ENCODE measurements at places on chromosomes 4 and X.

DNA sequence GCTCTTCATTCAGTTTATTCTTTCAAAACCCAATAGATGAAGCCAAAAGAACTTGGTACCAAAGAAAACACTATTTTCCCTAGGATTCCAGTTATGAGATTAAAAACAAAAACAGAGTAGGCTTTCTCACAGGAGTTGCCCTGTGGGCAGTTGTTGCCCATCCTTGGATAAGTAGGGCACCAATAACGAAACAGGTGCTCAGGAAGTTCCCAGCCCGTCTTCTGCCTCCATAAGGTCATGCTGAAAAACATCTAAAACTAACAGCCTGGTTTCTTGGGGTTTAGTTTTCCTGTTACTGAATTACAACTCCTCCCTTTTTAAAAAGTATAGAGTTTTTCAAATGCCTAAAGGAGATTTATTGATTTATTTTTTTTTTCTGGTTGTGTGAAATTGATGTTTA lies 14.7 kb downstream of the TSPAN5 start:
- no peak for DNase-seq

GRCh38 chrX:107599450-107599861 lies 28.9 kb upstream of the PRPS1 start:
- no peak for DNase-seq

- no peak for DNase-seq
Measured at GRCh38 chr4:24321131-24321530, 263.2 kb downstream of the DHX15 start.

DNA sequence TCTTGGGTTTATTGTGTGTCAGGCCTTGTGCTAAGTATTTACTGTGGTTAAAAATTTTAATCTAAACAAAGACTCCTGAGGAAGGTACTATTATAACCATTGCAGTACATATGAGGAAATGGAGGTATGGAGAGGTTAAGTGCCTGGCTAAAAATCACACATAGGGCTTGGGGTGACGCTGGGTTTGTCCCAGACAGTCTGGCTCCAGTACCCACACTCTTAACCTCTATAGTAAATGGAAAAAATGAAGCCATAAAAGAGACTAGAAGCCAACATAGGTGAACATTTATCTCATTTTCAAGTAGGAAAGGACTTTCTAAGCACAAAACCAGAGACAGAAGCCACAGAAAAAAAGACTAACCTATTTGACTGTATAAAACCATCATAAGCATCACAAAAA lies 1.9 kb downstream of the FOXP3 start:
- DNase-seq: no peak

GRCh38 chr4:33349376-33349775 lies 2629.2 kb downstream of the PCDH7 start:
- DNase-seq: no peak

DNA sequence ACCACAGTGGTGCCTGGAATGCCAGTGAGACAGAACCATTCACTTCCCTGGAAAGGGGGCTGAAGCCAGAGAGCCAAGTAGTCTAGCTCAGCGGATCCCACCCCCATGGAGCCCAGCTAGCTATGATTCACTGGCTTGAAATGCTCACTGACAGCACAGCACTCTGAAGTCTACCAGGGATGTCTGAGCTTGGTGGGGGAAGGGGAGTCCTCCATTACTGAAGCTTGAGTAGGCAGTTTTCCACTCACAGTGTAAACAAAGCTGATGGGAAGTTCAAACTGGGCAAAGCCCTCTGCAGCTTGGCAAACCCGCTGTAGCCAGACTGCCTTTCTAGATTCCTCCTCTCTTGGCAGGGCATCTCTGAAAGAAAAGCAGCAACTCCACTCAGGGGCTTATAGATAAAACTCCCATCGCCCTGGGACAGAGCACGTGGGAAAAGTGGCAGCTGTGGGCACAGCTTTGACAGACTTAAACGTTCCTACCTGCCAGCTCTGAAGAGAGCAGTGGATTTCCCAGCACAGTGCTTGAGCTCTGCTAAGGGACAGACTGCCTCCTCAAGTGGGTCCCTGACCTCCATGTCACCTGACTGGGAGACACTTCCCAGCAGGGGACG lies 32.0 kb downstream of the NAP1L2 start:
- DNase-seq: no peak

DNA sequence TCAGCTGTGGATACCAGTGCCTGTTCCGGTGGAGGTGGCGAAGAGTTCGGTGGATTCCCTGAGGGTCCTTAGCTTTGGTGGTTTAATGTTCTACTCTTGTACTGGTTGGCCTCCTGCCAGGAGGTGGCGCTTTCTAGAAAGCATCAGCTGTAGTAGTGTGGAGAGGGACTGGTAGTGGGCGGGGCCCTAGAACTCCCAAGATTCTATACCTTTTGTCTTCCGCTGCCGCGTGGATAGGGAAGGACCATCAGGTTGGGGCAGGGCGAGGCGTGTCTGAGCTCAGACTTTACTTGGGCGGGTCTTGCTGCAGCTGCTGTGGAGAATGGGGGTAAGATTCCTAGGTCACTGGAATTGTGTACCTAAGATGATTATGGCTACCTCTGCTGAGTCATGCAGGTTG lies 390.3 kb downstream of the FAM47A start:
- DNase-seq: no peak

DNA sequence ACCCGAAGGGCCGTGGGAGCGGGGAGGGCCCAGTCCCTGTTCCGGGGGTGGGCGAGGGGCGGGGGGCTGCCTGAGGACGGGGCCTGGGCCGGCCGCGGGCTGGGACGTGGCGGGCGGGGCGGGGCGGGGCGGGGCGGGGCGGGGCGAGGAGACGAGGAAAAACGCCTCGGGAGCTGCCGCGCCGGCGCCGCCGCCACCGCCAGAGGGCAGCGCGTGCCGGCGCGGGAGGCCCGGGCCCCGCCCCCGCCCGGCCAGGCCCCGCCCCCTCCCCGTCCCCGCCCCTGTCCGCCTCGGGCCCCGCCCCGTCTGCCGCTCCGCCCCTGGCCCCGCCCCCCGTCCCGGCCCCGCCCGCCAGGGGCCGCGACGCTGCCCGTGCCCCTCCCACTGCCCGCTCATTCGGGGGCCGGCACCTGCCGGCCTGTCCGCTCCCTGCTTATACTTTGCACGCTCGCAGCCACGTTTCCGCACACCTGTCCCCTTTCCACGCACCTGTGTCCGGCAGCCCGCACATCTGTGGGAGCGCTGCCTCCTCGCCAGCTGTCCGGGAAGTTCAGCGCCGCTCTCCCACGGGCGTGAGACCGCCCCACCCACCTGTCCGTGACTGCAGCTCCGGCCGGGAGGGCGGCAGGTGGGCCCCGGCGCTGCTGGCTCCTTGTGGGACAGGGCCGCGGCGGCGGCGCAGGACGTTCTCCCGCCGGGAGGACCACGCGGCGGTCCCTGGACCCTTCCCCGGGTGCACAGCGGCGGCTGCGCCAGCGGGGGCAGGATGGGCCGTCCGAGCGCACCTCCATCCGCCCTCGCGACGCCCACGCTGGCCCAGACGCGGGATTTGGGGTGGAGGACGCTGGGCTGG lies 1.7 kb upstream of the FGFRL1 start:
- peak; percentile 69 for DNase-seq

DNA sequence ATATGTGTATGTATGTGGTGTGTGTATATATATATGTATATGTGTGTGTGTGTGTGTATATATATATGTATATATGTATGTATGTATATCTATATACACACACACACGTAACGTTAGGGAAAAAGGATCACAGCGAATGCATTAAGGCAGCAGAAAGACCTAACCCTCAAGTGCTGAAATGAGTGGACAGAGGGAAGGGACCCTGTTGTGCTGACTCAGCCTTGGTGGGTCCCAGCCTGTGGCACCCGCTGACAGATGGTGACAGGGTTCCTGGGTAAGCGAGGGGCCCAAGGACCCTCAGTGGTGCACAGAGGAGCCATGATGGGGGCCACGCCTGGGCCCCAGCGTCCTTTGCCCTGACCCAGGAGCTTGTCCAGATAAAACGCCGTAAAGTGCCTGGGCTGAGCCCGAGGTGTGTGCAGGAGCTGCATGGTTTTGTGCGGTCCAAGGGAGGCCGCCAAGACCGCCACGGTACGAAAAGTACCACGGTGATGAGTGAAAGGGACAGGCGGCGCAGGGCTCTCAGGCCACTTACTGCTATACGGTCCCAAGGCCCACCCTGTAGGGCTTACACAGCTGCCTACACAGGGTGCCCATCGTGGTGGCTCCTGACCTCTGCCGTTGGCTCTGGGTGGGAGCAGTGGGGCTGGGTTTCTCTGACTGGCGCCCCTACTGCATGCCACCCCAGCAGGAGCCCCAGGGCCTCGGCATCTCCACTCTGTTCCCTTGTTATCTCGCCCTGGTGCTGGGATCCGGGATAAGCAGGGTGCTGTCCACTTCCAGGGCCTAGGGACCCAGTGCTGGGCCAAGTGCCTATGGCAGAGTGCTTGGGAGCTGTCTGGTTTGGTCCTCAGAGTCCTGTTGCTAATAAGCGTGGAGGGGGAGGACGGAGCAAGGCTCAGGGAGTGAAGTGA lies 10.0 kb downstream of the SH3BP2 start:
- DNase-seq: no peak

DNA sequence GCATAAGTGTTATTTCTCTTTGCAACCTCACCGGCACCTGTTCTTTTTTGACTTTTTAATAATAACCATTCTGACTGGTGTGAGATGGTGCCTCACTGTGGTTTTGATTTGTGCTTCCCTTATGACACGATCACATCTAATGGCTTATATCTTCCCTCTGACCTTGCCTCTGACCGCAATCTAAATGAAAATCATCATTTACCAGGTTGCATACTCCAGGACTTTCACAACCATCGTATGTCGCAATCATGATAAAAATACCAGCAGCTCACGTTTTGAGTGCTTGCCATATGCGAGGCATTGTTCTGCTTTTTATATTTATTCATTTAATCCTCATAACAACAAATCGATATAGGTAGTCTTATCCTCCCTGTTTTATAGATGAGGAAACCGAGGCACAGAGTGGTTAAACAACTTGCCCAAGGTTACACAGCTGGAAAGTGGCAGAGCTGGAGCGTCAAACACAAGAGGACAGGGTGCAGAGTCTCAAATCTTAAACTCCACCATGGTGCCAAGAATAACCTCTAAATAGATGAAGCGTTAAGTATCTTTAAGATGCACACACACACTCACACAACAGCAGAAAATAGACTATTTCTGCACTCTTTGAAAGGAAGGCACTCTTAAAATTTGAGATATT lies 102.2 kb downstream of the SEL1L3 start:
- no peak for DNase-seq

DNA sequence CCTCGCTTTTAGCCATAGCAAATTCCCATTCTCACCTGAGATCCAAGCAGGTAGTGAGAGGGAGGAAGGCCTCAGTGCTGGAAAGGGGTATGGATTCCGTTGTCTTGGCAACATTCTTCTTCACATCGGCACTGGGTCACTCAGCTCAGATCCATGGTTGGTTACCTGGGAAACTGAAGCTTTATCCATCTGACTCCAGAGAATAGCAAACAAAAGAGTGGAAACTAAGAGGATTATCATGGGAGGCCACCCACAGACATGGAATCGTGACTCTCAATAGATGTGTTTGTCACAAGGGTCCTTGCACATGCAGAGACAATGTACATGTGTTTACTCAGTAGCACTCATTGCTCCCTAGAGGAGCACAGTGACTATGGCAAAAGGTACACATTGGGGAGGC lies 81.0 kb downstream of the MAGED4 start:
- DNase-seq: no peak

DNA sequence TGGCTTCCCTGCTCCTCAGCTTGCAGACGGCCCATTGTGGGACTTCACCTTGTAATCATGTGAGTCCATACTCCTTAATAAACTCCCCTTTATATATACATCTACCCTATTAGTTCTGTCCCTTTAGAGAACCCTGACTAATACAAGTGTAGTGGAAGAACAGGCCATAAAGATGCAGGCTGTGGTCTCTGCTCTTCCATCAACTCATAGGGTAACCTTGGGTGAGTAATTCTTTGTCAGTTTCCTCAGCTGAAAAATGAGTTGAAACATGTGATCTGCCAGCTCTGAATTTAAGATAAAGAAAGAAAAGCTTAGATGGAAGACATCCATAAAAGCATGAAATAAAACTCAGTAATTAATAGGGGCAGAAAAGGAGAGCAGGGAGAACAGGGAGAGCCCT lies 103.6 kb downstream of the ENOX2 start:
- DNase-seq: no peak

- DNase-seq: no peak
Measured at GRCh38 chrX:80266979-80267378, 153.3 kb upstream of the TENT5D start.
